Airway epithelial cell (primary cell): ENCODE measurements at places on chromosomes 11 and 22. TPM values are rescaled to one million over a fixed set of nuclear protein-coding genes. Genes with fewer than 3 reads are reported as not detected.

The RASSF10 gene
- 6.5 and 8.9 TPM in 2 replicates for total RNA-seq

The PKDREJ gene
- under 0.01 TPM in 1 of 2 replicates, not detected in the other for total RNA-seq

The HOATZ gene
- not detected in 2 replicates for total RNA-seq

The CDC45 gene
- total RNA-seq = 20.4 and 28.6 TPM in 2 replicates

The PRAME gene
- not detected in 2 replicates for total RNA-seq

The PATE4 gene
- total RNA-seq = not detected in 2 replicates
